A549 treated with AZD2906 at 1 μM for 4 hours (cell line): ENCODE measurements at places on chromosomes 5 and 9. TPM values are rescaled to one million over a fixed set of nuclear protein-coding genes. Genes with fewer than 3 reads are reported as not detected.

CYLC2 gene
- total RNA-seq: not detected in 5 replicates

PWWP2A gene
- total RNA-seq: 8.4 to 12.4 TPM (median 9.5 TPM) in 5 replicates

EGR1 gene
- 7.7 to 12.4 TPM (median 11.2 TPM) in 5 replicates for total RNA-seq

SCAMP1 gene
- total RNA-seq: 14.2 to 25.0 TPM (median 22.0 TPM) in 5 replicates
